Fibroblast of skin of back (primary cell): ENCODE measurements at places on chromosomes 12 and 14.

GRCh38 chr14:55814873-55815272, 234.9 kb downstream of the KTN1 start:
- peak; percentile 35 for DNase-seq

GRCh38 chr14:87874676-87875075, 118.3 kb downstream of the GALC start:
- no peak for DNase-seq

GRCh38 chr12:28767836-28768348, 381.2 kb upstream of the FAR2 start:
- DNase-seq, result peak; percentile 17

DNA sequence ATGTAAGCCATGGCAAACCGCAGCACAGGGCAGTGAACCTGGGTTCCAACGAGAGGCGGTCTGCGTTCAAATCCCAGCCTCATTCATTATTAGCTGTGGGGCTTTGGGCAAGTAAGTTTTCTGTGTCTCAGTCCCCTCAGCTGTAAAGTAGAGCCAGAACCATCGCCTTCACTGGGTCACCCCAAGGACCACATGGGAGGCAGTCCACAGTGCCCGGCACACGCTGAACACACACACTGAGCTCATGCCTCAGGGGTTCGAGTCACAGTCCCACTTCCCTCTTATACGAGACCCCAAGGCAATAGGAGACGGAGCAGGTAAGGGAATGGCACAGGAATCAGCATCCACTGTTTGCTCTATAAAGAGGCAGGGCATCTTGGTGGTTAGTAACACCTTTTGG, 19.1 kb downstream of the LRTM2 start:
- no peak for DNase-seq

- DNase-seq, result peak; percentile 53
Measured at GRCh38 chr14:22791301-22791700, 23.9 kb downstream of the SLC7A7 start.
